ENCODE measurements at places on chromosomes 4 and X.

- DNase-seq, result no peak
These were observed 61.8 kb downstream of the RHOH start for GRCh38 chr4:40258627-40259026.

DNA sequence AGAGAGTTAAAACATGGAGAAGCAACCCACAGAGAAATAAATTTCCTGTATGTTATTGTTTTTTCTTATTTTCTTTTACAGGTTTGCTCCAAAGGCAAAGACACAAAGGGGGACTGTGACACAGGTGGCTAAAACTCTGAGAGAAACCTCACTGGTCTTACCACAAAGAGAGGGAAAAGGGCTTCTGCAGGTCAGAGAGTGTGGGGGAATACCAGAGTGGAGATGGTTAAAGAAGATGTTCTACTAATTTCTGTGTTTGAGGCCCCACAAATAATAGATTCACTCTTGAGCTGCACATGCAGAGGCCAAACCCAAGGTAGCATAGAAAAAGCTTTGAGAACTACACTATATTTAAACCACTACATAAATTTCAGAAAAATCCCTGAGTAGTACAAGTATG, 151.3 kb downstream of the GABRA3 start:
- DNase-seq, result no peak

- DNase-seq, result no peak
These were observed 209.5 kb upstream of the PACRGL start for GRCh38 chr4:20490734-20491133.

- no peak for DNase-seq
These were observed 315.6 kb upstream of the SMIM31 start for GRCh38 chr4:164438321-164438720.

- DNase-seq, result no peak
These were observed 16.2 kb upstream of the ZFX start for GRCh38 chrX:24133312-24133711.

DNA sequence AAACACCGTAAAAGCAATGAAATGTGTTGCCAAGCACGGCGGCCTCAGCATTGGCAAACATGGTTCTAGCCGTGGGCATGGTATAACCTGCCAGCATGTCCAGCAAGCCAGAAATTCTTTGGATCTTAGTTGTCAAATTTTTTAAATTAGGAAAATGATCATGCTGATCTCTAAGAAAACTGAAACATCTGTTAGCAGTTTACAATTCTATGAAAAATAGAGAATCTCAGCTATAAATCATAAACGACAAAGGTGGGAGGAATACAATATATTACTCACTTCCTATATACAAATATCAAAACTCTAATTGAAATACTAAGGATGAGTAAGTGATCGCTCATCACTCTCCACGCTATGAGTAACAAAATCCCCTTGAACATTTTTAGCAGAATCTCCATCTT, 130.3 kb downstream of the ADGRA3 start:
- DNase-seq, result no peak

- DNase-seq, result no peak
These were observed 48.8 kb downstream of the UGT2B10 start for GRCh38 chr4:68864438-68865187.

DNA sequence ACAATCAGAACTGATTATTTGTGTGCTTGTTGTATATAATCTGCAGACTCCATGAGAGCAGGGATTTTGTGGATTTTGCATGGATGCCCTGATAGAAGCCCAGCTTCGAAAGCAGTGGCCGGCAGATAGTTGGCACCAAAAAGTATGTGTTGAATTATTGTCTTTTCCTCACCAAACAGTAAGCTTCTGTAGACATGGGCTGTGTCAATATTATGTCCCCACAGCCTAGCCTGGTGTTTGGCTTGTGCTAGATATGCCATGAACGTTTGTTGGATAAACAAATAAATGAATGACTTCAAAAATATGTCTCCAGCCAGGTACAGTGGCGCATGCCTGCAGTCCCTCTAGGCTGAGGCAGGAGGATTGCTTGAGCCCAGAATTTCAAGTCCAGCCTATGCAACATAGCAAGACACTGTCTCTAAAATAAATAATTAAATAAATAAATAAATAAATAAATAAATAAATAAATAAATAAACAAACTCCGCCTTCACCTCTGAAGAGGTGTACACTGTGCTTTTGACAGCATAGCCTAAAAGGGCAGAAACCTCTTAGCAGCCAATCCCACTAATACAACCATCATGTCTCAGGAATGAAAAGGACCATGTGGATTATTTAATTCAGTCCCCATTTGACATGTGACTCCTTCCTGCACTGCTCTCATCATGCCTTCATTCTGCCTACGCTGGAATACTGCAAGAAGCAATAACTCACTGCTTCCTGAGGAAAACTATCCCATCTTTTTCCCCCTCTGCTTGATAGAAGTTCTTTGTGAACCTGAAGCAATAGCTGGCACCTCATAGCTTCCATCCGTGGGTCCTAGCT, 335.2 kb downstream of the FBXW7 start:
- DNase-seq, result no peak

GRCh38 chr4:140134746-140135425, 19.1 kb downstream of the MAML3 start:
- no peak for DNase-seq

DNA sequence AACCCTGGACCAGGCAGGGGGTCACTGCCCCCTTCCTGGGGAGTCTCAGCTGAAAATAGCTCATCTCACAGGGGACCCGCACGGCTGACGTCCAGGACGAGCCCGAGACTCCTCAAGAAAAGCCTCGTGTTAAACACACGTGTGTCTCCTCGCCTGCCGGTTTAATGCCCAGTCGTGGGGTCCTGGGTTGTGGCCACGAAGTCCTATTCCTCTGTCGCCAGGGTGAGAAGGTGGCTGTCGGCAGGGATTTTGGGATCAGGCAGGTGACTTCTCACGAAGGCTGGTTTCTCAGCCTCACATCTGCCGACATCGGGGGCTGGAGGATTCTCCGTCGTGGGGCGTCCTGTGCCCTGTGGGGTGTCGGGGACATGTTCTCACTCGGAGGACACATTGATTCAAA, 44.3 kb upstream of the PPP2R3B start:
- DNase-seq, result no peak

GRCh38 chr4:73450398-73451004, 14.5 kb downstream of the AFP start:
- no peak for DNase-seq

DNA sequence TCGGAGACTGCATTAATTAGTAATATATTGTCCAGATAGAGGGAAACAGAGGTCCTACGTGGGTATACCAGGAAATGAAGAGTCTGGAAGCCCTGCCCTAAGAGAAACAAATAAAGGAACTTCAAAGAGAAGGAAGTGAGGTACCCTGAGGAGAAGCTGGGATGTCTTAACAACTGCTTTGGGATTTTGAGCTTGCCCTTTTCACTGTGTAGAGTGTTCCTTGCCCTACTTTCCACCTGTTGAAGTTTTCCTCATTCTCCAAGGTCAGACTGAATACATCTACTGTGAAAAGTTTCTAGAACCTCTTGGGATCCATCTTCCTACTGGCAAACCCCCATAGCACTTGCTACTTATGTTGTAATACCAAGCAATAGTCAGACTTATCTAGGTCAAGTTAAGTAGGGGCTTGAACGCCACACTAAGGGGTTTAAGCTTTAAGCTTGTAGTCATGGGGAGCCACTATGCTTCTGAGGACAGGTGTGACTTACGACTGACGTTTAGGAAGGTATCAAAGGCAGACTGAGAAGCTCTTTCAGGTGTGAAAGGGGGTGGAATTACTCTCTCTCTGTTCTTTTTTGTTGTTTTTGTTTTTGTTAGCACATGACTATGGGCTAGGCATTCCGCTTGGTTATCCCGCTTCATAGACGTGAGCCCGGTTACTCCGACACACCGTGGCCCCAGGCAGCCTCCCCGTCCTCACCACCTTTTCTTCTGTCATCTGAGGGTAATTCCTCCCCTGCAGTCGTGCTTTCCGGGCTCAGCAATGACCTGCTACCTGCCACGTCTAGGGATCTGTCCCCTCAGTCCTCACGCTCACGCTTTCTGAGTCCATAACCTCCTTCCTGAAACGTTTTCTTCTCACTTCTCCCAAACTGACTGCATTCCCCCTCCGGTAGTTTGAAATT, 959 bp upstream of the REST start:
- no peak for DNase-seq

- no peak for DNase-seq
These were observed 98.9 kb downstream of the HPGD start for GRCh38 chr4:174423257-174423944.

GRCh38 chr4:41024556-41025491, 189.5 kb downstream of the APBB2 start:
- no peak for DNase-seq

- DNase-seq, result no peak
These were observed 261.9 kb downstream of the CBLL2 start for GRCh38 chrX:22534643-22535042.

DNA sequence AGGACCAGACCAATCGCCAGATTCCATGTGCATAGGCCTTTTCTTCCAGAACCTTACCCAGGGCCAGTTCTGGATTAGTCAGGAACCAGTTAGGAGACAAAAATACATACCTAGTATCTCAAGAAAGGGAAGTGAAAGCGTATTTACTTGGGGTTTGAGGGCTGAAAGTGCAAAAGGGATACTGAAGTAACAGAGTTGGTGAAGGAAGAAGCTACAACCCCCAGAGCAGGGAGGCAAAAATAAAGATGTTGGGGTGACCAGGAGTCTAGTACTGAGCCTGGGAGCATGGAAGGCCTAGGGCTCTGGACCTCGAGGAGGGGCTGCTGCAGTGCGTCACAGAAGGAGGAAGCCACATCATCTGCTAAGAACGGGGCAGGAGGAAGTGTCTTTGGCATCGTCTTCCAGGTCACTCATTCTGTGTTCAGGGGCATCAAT, 38.3 kb downstream of the TKTL1 start:
- no peak for DNase-seq

DNA sequence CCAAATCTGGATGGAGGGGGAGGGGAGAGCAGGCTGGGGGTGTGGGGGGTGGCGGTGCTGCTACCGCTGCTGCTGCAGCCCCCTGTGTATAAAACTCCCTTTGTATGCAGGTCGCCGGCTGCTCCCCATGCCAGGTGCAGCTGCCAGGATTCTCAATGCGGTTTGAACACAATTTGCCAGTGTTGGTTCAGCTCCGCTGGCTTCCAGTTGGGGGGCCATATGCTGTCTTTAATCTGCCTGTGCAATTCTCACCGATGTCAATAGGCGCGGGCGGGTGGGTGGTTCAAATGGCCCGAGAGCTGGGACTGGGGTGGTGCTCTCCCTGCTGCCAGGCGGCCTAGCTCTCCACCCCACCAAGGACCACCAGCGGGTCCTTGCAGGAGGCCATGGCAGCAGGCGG, 257.6 kb downstream of the BCOR start:
- DNase-seq, result no peak

Measured in activated CD4-positive, alpha-beta T cell treated with anti-CD3 and anti-CD28 coated beads, Interleukin-2, amount 50 U/mL, for 24 hours (primary cell).